Kidney epithelial cell (primary cell): ENCODE measurements at places on chromosomes 5 and 9. TPM values are rescaled to one million over a fixed set of nuclear protein-coding genes. Genes with fewer than 3 reads are reported as not detected.
A peak's percentile ranks its signal among the peaks of the same experiment; 100 is the strongest.

OR1Q1 gene
- not detected in 2 replicates for total RNA-seq

CDC25C gene
- total RNA-seq: 1.9 and 2.0 TPM in 2 replicates

ARL14EPL gene
- total RNA-seq: not detected in 2 replicates

CATSPER3 gene
- total RNA-seq: 0.13 TPM in 1 of 2 replicates, not detected in the other

ZNG1C gene
- total RNA-seq: 19.4 and 19.9 TPM in 2 replicates

PCDHB10 gene
- total RNA-seq: 1.6 and 3.4 TPM in 2 replicates

EQTN gene
- not detected in 2 replicates for total RNA-seq

UGT3A1 gene
- total RNA-seq: 0.21 and 0.38 TPM in 2 replicates

PCAT7 gene
- not detected in 2 replicates for total RNA-seq

LHFPL2 gene
- 33.1 and 39.0 TPM in 2 replicates for total RNA-seq

ABLIM3 gene
- 32.1 and 35.2 TPM in 2 replicates for total RNA-seq

GRCh38 chr5:110832683-110833082, 93.9 kb downstream of the SLC25A46 start:
- no peak for DNase-seq

GRCh38 chr5:147930769-147931168, 24.4 kb upstream of the C5orf46 start:
- DNase-seq: no peak

GRCh38 chr9:111107141-111107540, 68.9 kb upstream of the LPAR1 start:
- DNase-seq: no peak

- DNase-seq: no peak
These were observed 55.7 kb upstream of the IRX4 start for GRCh38 chr5:1938310-1939000.

GRCh38 chr9:137367506-137368430, 55.2 kb downstream of the EXD3 start:
- no peak for DNase-seq

GRCh38 chr9:27429436-27429835, 94.7 kb upstream of the IFNK start:
- DNase-seq: no peak

- no peak for DNase-seq
These were observed 215.6 kb downstream of the SYK start for GRCh38 chr9:91017245-91017644.

DNA sequence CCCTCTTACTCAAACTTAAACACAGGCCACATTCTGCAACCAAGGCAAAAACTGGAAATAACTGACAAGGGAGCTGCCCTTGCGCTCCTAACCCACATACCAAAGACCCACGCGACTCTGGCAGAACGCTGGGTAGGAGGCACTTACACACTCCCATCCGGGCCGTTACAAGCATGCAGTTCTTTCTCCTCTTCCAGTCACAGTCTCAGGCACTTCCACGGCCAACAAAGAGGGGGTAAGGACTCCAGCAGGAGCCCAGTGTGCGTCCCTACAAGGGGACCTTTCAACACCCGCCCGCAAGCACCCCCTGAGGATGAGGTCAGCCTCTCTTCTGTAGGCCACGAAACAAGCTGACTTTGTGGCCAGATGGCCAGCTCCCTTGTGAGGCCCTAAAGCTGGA, 57.4 kb downstream of the SERINC5 start:
- DNase-seq: no peak

- no peak for DNase-seq
These were observed 11.8 kb downstream of the TMEM38B start for GRCh38 chr9:105706156-105706555.

- DNase-seq: no peak
These were observed 20.6 kb upstream of the CMBL start for GRCh38 chr5:10328323-10328722.

GRCh38 chr5:36458746-36459145, 147.7 kb upstream of the SLC1A3 start:
- no peak for DNase-seq

DNA sequence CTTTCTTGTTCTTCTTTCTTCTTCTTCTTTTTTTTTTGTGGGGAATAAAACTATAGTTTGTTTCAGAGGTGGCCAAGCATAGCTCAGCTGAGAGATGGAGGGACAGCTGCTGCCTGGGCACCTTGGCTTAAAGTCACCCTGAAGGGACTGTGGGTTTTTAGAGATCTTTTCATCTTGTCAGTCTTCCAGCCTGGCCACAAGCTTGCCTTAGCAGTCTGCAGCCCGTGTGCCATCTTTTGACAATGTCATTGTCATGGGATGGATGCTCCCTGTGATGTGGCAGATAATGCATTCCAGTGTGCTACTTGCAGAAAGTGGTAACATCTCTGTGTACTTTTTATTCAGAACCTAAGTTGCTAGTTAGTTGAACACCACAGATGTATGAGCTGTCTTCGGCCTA, 280.8 kb downstream of the FANCC start:
- DNase-seq: no peak

GRCh38 chr5:181241393-181241975, 2.2 kb downstream of the RACK1 start:
- DNase-seq: peak; percentile 48

GRCh38 chr5:7393921-7394799, 1.8 kb upstream of the ADCY2 start:
- no peak for DNase-seq

DNA sequence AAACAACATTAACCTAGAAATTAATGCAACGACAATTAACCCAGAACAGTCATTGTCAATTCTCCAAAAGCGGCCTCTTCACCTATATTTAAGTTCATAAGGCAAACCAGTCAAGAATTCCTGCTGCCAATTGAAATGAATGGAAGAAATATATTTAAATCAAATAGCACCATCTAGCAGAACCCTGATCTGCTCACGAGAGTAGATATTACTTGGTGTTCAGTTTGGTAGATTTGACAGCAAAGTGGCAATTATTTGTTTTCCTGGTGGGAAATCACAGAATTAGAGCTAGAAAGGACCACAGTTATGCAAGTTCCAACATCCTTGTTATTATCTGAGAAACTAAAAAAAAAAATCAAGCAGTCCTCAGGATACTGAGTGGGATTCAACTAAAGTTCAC, 2.3 kb downstream of the SSBP2 start:
- DNase-seq: no peak

GRCh38 chr9:135073741-135074305, 13.6 kb upstream of the OLFM1 start:
- no peak for DNase-seq

DNA sequence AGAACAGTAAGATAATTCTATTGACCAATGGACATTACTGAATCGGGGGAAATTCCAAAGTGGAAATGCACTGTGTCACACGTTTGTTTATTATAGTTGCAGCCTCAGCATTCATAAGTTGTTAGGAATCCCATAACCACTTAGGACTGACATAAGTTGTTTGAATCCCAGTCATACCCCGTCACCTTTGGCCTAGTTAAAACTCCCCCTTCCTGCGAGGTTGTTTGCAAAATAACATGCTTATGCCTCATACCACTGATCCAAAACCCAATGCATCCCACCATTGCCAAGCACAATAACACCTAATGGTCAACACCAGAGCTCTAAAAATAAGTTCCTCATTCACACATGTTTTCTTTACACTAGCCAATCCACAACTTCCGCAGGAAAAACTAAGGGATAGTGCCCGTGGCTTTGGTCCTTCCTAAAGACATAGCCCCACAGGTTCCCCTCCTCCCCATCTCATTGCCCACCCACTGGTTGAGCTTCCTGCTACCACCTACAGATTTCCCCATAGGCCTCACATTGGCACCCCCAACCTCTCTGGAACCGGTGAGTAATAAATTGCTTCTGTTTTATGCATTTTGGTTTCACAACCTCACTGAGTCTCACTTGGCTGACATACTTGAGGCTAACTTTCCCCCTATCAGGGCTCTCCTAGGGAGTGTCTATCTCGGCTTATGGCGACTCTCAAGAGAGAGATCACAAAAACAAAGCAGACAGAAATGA, 42.3 kb upstream of the MUSK start:
- DNase-seq: no peak

GRCh38 chr9:132702254-132702653, 32.0 kb downstream of the GTF3C4 start:
- DNase-seq: no peak

- no peak for DNase-seq
These were observed 40.0 kb upstream of the CDH6 start for GRCh38 chr5:31153521-31153920.

- no peak for DNase-seq
These were observed 18.3 kb downstream of the PDGFRB start for GRCh38 chr5:150137168-150137957.

GRCh38 chr5:29389993-29390392, 1803.5 kb upstream of the CDH6 start:
- no peak for DNase-seq

DNA sequence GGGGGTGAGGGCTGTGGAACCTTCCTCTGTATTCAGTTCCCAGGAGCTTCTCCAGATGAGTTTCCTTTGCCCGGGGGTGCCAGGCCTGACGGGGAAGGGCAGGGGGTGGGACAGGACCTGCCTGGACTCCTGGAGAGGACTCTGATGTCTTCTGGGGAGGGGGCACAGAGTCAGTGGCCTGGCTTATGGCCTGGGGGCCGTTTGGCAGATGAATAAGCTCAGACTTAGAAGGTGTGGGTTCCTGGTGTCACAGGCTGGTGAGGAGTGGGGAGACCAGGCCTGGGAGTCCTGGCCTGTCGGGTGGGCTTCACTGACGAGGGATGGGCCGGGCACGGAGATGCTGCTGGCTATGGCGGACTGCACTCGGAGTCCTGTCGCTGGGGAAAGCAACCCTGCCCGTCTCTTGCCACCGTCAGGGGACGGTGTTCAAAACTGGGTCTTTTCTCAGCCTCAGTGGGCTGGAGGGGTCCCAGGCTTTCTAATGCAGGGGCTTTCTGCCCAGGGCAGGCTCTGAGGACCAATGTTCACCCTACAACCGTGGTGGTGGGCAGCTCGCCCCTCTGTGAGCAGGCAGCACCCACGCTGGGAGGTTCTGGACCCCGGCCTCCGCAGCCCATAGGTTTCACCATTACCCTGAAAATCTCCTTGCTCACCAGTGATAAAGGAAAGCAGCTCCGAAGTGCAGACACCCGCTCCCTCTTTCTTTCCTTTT, 16.2 kb downstream of the COL5A1 start:
- no peak for DNase-seq

DNA sequence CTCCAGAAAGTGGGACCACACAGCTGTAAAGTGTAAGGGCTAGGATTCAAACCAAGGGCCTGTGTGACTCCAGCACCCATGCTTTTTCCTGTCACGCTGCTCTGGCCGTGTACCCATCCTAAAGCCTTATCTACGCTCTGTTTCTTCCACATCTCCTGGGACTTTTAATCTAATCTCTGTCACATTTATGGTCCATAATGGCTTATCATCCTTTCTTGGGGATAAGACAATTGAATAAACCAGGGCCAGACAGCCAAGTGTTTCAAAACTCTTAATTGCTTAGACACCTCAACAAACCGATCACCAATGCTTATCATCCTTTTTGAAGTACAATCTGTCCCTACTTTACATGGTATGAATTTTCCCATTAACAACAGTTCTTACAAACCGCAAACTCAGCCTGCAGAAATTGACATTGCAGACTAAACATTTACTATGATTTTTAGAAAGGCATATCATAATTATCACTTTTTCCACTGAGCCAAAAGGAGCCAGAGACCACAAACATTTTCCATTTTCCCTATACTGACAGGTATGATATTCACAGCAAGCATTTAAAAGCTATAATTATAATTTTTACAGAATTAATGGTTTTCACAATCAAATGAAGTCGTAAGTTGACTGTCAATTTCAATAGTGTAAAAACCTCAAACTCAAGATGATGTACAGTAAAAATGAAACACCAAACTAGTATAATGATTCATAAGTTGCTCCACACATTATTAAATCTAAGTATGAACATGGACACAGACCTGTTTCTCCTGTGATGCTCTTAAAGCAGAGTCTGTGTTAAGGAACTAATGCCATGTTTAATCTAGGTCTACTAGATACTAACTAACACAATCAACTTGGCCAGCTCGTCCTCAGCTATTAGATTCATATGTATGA, 99.5 kb downstream of the FBXW11 start:
- DNase-seq: no peak

GRCh38 chr5:72328172-72328571, 8.0 kb downstream of the PTCD2 start:
- DNase-seq: no peak

DNA sequence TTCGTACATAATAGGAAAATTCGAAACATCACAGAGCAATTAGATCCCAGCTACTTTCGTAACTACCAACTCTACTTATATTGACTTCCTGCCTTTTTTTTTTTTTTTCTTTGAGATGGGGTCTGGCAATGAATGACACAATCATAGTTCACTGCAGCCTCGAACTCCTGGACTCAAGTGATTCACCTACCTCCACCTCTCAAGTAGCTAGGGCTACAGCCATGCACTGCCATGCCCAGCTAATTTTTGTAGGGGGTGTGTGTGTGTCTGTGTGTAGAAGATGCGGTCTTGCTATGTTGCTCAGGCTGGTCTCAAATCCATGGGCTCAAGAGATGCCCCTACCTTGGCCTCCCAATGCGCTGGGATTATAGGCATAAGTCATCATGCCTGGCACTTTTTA, 5.8 kb upstream of the PAIP2 start:
- DNase-seq: no peak

DNA sequence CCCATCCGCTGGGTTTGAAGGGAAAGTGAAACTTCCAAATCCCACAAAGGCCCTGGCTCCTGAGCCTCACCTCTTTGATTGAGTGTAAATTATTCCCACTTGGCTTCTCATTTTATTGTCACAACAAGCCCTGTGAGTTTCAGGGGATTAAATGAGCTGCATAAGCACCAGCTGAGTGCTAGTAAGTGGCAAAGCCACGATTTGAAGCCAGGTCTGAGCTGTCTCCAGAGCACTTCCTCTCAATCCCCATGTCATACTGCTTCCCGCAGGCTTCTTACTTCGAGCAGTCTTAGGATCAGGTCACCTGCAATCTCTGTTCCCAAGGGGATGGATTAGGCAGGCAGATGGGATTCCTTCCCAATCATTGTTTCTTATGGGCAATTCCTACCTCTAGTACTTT, 18.0 kb downstream of the RPS14 start:
- DNase-seq: no peak

DNA sequence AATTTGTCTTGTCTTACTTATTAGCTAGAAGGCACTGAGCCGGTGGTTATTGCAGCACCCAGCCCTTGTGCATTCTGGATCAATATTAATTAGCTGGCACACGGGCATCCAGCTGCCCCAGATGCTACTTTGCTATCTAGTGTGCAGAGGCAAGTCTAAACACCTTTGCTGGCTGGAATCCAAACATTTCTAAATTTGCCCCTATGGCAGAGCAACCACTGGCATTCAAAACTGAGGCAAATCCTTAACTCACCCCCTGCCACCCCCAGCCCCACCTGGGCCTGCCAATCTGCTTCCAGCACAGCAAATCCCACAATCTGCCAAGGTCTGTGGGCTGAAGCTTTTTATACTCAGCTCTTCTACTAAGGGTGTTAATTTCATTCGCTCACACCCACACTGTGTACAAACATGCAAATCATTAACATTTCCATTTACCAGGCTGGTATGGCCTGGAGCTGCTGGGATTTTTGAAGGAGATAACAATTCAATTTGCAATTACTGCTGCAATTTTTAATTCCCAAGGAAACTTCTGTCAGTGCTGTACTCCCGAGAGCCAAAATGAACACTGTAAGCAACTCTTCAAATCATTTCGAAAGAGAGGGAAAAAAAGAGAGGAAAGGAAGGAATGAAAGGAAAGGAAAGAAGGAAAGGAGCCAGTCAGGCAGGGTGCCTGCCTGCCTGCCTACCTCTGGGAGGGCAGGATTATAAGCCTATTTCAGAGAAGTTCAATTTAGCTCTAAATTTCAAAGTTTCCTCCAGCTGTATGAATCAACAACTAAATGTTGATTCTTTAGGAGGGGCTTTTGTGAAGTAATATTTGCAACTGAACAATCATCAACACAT, 35.5 kb downstream of the RAPGEF1 start:
- no peak for DNase-seq

- DNase-seq: no peak
These were observed 5.7 kb upstream of the NOTCH1 start for GRCh38 chr9:136551401-136552116.

- DNase-seq: no peak
These were observed 315.5 kb downstream of the SEMA5A start for GRCh38 chr5:9230355-9230754.
